Activated CD8-positive, alpha-beta memory T cell treated with anti-CD3 and anti-CD28 coated beads, Interleukin-2, amount 10 ng/mL, durations not matched to agents 7 days and 5 days (primary cell): ENCODE measurements at places on chromosomes 3 and 15. TPM values are rescaled to one million over a fixed set of nuclear protein-coding genes. Genes with fewer than 3 reads are reported as not detected.

Gene CADPS
- not detected for total RNA-seq

GRCh38 chr3:112459750-112460149 lies 39.5 kb downstream of the BTLA start:
- peak; percentile 52 for DNase-seq

GRCh38 chr3:126287536-126288241 lies 69.5 kb downstream of the KLF15 start:
- no peak for DNase-seq

- DNase-seq = no peak
Observed at GRCh38 chr3:47003461-47004368, 24.2 kb downstream of the NBEAL2 start.

GRCh38 chr3:149717391-149718056 lies 34.8 kb downstream of the COMMD2 start:
- DNase-seq = peak; percentile 61

Gene PPP1R14D
- not detected for total RNA-seq

- no peak for DNase-seq
Observed at GRCh38 chr3:172398484-172398883, 49.8 kb downstream of the GHSR start.

Gene TMEM87A
- total RNA-seq = 30.7 TPM

DNA sequence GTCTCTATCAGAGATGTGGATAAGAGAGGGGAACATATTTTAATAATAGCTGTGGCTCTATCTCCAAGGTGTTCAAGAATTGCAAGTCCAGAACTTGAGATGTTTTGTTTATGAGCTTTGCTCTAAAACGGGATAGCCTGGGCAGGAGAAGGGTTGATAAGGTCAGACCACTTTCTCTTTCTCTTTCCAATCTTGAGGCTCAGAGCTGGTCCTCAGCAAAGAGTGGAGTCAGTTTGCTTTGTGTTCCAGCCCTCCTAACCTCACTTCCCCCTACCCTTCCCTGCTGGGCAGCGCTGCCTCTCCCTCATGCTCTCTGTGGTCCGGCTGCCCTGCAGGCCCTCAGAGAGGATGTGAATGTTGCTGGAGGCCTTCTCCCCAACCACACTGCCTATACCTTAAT lies 13.8 kb downstream of the KLHL6 start:
- no peak for DNase-seq
